ENCODE measurements at places on chromosomes 11 and 22.

- no peak for DNase-seq
Measured at GRCh38 chr11:23590596-23591308, 730.5 kb upstream of the CCDC179 start.

DNA sequence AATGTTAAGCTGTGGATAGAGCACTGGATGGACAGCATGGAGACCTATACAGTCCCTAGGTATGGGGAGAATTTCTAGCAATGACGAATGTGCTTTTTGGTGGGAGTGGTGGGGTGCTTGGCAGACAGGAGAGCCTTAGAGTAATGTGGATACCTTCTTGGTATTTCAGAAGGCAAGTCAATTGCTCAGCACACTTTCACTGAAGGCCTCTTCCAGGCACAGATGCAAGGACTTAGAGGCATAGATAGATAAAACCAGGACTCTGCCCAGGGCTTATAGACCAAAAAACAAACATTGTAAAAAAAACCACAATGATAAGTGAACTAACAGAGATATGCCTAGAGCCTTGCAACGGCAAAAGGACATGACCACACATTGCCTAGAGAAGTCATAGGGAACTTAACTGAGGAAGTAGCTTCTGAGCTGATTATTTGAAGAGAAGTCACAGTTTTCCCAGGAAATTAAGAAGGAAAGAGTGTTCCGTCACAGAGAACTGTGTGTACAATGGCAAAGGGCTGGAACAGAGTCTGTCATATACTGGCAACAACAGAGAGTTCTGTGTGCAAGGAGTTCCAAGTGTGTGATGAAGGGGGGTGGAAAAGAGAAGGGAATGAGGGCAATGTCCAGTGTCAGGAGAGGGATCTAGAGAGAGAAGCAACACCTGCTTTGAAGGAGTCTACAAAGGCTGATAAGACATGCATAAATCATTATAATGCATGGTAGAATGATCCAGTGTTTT lies 65.9 kb upstream of the PICALM start:
- no peak for DNase-seq

GRCh38 chr11:118531597-118532084 lies 649 bp downstream of the TMEM25 start:
- DNase-seq: no peak

GRCh38 chr11:20966489-20966888 lies 297.1 kb downstream of the NELL1 start:
- no peak for DNase-seq

- no peak for DNase-seq
Measured at GRCh38 chr11:117752721-117753237, 44.2 kb downstream of the DSCAML1 start.

DNA sequence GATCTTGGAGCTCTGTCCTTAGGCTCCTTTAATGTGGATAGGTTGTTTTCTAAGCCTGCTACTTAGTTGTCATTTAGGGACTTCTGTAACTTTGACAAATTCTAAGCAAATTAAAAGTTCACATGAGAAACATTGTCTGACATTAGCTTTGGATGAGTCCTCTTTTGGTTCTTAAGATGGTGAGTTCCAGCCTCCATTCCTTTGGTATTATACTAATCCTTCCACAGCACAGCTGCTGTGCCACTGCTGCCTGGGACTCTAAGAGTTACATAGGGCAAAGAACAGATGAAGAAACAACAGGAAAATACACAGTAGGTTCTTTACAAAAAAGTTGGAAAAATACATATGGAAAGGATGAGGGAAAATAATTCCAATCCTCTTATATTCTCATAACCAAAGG lies 25.3 kb upstream of the PIK3C2A start:
- no peak for DNase-seq

DNA sequence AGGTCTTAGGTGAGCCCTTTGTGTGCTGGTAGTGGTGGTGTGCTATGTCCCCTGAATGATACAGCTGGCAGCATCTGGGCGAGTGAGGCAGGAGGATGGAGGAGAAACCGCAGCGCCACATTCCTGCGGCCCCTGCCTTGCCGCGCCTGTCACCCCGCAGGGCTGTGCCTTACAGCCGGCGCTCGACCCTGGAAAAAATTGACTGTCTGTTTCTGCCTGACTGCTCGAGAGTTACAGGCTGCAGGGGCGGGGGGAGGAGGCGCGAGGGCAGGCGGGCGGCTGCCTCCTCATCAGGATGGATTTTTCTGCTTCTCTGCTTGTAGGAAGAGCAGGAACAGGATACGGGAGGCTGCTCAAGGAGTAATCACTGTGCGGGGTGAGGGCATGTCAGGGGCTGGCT lies 443.4 kb downstream of the MIAT start:
- no peak for DNase-seq

GRCh38 chr22:24133187-24133965 lies 47.9 kb upstream of the SUSD2 start:
- DNase-seq: peak; percentile 56

All from CD4-positive, alpha-beta T cell treated with Interleukin-1 beta for 1 hour (primary cell).